ENCODE measurements at places on chromosomes 1 and 21.

- no peak for DNase-seq
Measured at GRCh38 chr1:164863056-164863455, 304.1 kb downstream of the PBX1 start.

DNA sequence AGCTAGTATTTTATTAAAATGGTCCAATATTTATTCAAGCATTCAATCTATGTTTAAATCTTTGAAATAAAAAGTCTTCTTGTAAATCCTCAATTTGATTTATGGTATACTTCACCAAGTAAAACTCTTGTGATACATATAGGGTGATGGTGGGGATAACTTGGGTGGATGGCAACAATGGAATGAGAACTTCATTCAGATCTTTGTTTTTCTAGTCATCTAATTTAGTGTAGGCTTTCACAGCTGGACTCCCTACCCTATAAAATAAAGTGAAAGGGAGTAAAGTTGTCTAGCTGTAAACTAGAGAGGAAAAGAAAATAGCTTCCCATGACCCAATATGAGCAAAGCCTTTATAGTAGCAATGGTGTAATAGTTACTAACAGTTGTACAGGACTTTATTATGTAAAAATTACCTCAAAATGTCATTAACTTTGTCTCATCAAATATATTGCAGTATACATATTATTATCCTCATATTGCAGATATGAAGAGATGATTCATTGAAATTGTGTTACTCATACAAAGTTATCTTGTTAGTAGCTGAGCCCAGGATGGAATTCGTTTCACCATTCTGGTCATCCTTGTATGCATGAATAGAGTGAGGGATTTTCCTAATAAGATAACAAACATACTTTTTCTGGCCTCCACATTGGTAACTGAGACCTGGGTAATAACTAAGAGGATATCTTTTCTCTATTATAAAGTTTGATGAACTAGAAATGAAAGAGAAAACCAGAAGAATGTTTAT lies 1377.7 kb upstream of the ADGRL4 start:
- DNase-seq, result no peak

- DNase-seq, result no peak
Measured at GRCh38 chr1:229886636-229887035, 180.4 kb upstream of the GALNT2 start.

DNA sequence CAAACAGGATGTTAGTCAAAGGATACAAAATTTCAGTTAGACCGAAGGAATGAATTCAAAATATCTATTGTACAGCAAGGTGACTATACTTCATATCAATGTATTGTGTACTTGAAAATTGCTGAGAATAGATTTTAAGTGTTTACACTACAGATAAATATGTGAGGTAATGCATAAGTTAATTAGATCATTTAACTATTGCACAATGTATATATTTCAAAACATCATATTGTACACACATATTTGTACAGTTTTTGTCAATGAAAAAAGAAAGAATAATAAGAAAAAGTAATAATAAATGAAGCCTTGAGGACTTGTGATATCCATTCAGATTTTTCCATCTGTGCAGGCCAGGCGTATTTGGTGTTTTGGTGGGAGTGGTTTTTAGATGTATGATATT lies 367.4 kb upstream of the SNX7 start:
- DNase-seq, result no peak

DNA sequence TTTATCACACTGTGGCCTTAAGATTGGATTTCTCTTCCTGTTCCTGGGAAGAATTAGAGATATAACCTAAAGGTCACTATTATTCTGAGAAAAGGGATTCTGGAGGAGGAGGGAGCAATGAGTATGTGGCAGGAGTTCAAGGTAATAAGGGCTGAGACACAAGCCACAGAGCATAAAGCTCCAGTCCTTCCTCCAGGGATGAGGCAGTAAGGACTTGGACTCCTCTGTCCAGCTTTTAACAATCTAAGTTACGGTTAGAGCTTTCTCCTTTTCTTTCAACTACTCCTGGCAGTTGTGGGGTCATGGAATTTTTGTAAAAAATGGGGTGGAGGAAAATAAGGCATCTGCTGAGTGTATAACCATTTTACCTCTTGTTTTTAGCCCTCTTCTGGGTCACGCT lies at the start of gene HSD3B2:
Gene HSD3B2, plus strand, starts transcription at position 201 of the 400 bp plus-strand sequence. CDS start 270 bp downstream, outside the sequence.
- no peak for DNase-seq

- no peak for DNase-seq
Measured at GRCh38 chr1:229842302-229843255, 216.5 kb downstream of the URB2 start.

GRCh38 chr1:33680281-33680840 lies 183.5 kb upstream of the HMGB4 start:
- DNase-seq, result no peak

GRCh38 chr1:2291577-2291976 lies 63.5 kb downstream of the SKI start:
- no peak for DNase-seq

- no peak for DNase-seq
Measured at GRCh38 chr1:34794001-34794789, 1.4 kb downstream of the GJA4 start.

- no peak for DNase-seq
Measured at GRCh38 chr1:92527670-92528069, 40.9 kb upstream of the GFI1 start.

- DNase-seq, result no peak
Measured at GRCh38 chr1:101216623-101217022, 20.2 kb upstream of the S1PR1 start.

DNA sequence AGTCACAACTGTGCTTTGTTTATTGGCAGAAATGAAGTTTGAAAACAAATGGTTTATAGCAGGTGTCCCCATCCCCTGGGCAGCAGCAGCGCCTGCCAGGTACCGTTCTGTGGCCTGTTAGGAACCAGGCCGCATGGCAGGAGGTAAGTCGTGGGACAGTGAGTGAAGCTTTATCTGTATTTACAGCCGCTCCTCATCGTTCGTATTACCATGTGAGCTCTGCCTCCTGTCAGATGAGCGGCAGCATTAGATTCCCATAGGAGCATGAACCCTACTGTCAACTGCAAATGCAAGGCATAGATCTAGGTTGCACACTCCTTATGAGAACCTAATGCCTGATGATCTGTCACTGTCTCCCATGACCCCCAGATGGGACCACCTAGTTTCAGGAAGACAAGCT lies 63.4 kb upstream of the SOD1 start:
- no peak for DNase-seq

DNA sequence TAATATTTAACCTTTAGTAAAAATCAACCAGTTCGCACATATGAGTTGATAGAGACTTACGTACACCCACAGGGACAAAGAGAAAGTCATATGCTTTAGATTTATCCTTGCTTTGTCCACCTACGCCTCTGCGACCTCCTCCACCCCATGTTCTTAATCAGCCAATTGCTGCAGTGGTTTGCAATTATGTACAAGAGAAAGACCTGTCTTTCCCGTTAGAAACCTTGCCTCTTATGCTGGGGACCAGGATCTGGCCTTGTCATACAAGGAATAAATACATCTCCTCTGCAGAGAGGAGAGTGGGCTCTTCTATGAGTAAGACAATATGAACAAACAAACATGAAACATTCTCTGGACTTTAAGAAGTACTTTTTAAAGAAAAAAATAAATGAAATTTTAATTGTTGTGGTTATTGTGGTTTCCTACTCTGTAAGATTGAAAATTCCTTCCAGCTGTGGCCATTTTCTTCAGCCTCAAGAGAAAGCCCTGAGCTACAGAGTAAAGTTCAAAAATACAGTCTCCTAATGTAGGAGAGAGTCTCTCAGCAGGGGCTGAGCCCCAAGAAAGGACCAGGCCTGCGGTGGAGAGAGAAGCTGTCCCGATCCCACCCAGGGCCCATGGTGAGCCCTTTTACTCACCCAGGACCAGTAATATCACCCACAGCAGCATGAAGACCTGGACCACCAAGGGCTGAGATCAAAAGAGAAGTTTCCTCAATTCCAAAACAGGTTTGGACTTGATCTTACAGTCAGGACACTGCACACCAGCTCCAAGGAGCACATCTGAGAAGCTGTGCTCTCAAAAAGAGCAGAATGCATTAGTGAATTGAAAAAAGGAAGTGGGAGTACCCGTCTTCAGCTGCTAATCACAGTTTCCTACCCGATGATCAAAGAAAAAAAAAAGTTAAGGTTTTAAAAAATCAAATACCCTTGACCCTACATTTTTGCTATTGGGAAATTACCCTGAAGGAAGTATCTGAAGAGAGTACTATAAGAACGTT lies at the start of gene FCRL5:
Gene FCRL5, minus strand, starts transcription at position 822 of the 1,000 bp plus-strand sequence. Its CDS starts 153 bp downstream, at position 669.
- no peak for DNase-seq

DNA sequence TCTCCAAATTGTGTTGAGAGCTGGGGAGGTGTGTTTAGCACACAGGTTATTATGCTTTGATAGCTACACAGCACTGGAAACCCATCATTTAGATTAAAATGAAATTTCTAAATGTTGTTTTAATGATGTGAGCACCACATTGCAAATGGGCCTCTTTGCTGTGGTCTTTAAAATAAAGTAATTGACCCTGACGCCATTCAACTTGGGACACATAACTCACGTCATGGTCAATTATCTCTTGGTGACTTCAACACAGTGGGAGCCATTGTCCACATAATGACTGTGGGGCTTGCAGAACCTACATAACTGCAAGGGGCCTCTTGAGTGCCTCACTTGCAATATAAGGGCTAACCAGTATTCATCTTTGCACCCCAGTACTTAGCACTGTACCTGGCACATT lies 280.4 kb downstream of the HLX start:
- DNase-seq, result no peak
